Lower leg skin (tissue), 4 donors: ENCODE measurements at places on chromosomes 4 and X.

- peak; percentile 75 for DNase-seq
These were observed 79.9 kb upstream of the EGFL6 start for GRCh38 chrX:13489454-13489853.

DNA sequence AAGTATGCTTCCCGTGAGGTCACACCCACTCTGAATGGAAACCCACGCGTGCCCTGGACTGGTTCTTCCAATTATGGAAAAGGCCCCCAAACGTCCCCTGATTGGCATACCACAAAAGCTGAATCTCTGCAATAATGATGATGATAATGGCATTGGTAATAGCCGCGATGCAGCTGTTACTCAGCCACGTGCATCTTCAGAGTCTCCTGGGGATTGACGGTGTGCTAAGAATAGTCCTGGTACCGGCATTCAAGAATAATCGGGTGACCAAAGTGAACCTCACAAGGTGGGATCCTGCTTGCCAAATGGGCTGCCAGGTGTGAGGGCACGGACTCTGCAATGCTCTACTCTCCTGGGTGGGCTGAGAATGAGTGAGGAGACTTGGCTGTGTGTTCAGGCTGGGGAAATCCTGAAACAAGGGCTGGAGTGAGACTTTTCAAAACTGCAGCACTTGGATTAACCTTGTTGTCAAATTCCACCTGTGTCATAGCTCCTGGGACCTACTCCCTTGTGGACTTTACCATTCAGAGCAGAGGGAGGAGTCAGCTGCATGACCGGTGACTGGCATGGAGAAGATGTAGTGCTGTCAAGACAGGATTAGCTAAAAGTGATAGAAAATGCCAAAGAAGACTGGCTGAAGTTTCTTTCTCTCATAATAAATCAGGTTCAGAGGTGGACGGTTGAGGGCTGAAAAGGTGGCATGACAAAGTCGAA lies 615.4 kb downstream of the MID1IP1 start:
- no peak for DNase-seq

GRCh38 chr4:4667622-4668081 lies 125.8 kb upstream of the STX18 start:
- no peak for DNase-seq

DNA sequence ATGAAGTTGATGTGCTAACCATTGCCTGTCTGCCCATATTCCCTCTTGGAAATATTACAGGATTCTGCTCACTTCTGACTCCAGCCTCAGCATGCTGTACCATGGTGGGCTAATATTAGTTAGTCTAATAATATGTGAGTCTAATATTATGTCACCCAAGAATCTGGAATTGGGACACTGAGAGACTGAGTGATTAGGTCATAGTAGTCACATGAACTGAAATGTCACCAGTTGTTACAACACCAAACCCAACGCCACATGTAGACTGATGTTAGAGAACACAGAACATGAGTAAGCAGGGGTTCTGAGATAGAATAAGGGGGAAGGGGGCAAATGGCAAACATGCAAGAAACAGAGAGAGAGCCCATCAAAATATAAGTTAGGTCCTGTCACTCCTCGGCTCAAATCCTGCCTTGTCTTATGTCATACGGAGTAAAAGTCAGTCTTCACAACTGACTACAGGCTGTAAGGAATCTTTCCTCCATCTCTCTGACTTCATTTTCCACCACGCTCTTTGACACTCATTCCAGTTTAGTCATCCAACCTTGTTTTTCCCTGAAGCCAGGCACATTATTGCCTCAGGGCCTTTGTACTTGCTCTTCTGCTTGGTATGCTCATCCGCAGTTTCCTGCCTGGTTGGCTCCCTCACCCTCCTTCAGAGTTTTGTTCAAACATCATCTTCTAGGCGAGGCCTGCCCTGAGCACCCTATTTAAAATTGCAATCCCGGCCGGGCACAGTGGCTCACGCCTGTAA lies 9.6 kb upstream of the SLAIN2 start:
- DNase-seq: no peak

DNA sequence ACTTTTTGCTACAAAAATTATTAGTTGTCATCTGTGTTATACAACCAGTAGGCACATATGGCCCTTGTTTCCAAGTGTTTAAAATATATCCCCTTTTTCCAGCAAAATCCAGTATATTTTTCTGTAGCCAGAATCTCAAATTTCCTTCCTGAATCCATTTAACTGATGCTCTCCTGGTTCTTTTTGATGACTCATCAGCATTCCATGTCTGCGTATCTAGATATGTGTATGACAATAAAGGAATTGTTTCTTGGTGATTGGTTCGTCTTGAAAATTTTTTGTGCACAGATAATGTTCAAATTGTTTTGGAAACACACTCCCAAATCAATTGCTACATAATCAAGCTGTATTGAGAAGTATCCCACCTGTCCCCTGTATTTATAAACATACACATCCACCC lies 98.3 kb downstream of the ITM2A start:
- DNase-seq: no peak

- DNase-seq: no peak
These were observed 621.8 kb upstream of the GALNT7 start for GRCh38 chr4:172546782-172547181.

DNA sequence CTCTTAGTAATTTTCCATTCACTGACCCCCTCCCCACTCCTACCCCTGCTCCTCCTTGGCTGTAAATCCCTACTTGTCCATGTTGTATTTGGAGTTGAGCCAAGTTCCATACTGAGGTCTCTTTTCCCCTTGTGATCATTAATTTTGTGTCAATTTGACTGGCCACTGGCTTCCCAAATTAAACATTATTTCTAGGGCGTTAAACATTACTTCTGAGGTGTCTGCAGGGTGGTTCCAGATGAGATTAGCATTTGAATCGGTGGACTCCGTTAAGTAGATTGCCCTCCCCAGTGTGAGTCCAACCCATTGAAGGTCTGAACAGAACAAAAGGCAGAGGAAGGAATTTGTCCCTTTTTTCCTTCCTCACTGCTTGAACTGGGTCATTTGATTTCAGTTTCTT lies 25.7 kb downstream of the SLC39A8 start:
- no peak for DNase-seq

GRCh38 chrX:85922821-85923220 lies 124.5 kb downstream of the CHM start:
- DNase-seq: no peak
